8988T (cell line): ENCODE measurements at places on chromosomes 4 and X.

GRCh38 chrX:46381630-46382029 is 163.6 kb downstream of the ZNF674 start:
- no peak for DNase-seq

DNA sequence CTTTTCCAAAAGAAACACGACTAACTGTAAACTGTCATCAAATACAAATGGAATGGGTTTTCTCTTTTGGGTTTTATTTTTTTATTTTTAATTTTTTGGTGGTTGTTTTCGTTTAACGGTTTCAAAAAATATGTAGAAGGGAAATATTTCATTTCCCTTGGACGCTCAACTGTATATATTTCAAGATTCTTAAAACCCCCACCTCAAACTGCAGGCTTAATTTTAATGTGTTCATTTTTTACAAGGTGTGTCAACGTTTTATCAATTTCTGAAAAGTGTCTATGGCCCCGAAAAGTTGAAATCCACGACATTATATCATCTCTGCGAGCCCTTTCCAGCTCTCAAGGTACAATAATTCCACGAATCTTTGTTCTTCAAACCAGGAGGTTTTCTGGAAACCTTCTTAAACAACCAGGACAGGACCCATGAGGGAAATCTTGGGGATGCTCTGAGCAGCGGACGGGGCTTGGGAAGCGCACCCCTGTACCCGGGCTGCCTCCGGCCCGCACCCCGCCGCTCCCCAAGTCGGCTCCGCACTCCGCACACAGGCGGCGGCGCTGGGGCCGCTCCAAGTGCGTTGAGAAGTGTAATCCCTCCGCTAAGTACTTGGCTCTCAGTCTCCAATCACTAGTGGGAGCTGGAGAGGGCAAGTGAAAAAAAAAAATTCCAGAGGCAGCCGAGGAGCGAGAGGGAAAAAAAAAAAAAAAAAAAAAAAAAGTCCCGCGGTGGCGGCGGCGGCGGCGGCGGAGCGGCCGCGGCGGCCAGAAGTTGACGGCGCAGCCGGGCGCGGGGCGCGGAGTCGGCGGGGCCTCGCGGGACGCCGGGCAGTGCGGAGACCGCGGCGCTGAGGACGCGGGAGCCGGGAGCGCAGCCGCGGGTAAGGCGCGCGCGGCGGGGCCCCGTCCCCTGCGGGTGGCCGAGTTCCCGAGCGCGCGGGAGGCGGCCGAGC is at the start of gene BMPR1B:
Gene BMPR1B (plus strand): TSS at position 764 of the 949 bp plus-strand sequence. CDS start 346,470 bp downstream, outside the sequence.
- peak; percentile 23 for DNase-seq

GRCh38 chrX:40177117-40177430 is 79.3 kb upstream of the BCOR start:
- DNase-seq: no peak

DNA sequence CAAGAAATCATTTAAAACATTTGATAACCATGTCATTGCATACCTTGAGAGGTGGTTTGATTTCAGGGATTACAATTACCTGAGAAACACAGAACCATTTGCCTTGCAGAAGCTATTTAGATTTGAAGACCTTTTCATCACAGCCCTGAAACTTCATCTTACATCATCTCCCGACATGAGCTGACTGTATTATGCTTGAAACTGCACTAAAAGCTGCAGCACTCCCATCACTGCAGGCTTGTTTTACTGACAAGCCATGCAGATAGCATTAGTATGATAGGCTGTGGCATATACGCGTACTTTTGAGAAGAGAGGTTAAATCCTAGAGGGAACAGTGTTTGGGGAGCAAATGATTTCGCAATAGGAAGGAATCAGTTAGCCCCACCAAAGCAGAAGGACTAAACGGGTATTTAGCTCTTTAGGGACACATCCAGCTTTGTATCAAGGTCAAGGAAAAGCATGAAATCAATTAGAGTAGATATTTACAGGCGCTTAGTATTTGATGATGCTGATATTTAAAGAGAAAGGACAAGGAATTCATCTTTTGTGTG is 133.2 kb upstream of the DIAPH2 start:
- no peak for DNase-seq

DNA sequence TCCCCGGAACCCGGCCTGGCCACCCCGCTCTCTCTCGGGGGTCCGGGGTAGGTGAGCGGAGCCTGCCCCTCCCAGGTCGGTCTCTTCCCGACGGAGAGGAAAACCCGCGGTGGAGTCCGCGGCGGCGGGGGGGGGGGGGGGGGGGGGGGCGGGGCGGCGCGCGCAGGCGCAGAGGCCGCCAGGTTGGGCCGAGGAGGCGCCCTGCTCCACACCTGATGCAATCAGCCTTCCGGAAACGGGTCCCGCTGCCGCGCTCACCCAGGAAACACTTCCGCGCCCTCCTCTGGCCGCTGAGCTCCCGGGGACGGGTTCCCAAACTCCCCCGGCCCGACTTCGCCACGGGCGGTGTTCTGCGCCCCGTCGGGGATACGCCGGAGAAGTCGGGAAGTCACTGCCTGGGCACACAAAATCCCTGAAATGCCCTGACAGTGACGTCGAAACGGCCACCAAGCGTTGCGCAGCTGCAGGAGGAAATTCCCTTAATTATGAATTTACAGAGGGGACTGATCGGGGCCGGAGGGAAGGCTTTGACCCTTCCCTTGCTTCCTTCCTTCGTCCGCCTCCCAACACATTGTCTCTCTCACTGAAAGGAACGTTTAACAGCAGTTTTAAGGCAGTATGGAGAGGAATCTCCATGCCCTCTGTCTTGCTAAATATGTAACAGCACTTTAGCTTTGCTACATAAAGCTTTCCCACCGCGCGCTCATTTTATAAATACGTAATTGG is 2.1 kb upstream of the APBB2 start:
- DNase-seq: peak; percentile 96

- DNase-seq: no peak
These were observed 13.6 kb downstream of the SMIM20 start for GRCh38 chr4:25927361-25928195.

- DNase-seq: no peak
These were observed 739 bp upstream of the MSX1 start for GRCh38 chr4:4858527-4859324.

- no peak for DNase-seq
These were observed 127.2 kb downstream of the CHRNA9 start for GRCh38 chr4:40462326-40462725.

- DNase-seq: no peak
These were observed 92.8 kb downstream of the MAML3 start for GRCh38 chr4:140061194-140061593.

GRCh38 chrX:109356684-109357083 is 125.2 kb downstream of the GUCY2F start:
- DNase-seq: no peak

GRCh38 chr4:40330536-40330935 is 4.6 kb upstream of the CHRNA9 start:
- no peak for DNase-seq

- DNase-seq: no peak
These were observed 105.4 kb upstream of the TBC1D9 start for GRCh38 chr4:140861359-140862176.

DNA sequence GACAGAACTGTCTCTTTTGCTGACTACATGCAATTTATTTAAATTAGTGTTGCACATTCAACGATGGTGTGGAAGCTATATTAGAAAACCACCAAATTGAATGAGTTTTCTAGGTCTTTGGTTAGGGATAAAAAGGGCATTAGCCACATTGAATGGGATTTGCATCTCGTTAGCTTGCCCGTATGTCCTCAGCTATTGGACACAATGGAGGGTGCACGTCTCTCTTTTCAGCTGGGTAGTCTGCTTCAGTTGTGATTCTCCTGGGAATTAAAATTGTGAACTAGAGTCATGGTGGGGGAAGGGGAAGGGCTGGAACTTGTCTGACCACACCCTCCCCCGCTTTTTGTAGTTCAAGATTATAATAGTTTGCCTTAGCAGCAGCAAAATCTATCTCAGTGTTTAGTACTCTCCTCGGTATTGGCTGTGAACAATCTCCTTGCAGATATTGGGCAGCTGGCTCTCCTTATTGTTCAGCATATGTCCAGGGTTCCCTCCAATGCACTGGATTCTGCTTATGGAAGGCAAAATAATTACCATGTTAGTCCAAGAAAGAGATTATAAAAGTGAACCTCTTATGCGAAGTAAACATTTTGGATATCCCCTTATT is 23.3 kb downstream of the TRIM2 start:
- no peak for DNase-seq

GRCh38 chr4:152936446-152937335 is 568 bp downstream of the FHDC1 start:
- DNase-seq: peak; percentile 51

DNA sequence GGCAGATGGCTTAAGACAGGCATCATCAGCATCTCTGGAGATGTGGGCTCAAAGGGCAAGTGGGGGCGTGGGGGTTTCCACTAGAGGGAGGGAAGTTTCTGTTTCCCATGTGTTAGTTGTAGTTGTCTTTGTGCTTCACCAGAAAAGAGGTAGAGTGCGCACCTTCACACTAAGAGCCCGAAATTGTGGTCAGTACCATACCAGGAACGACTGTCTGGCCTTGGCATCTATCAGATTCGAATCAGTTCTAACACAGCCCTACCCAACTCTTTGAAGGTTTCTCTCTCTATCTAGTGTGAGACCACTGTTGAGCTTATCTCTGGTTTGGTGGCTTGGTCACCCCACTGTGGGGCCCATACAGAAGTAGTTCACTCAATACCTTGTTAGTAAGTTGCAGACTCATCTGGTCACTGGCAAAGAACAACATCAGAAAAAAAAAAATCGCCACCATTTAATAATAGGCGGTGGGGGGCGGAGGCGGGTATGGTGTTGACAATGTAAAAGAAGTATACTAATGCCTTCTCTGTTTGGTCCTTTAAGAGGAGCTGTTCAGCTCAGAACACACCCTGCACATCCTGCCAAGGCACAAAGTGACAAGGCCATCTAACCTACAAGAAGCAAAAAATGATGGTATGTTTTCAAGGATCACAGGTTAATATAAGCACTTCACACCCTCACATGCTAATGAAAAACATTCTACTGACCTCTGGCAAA is 71.1 kb downstream of the NYX start:
- no peak for DNase-seq

DNA sequence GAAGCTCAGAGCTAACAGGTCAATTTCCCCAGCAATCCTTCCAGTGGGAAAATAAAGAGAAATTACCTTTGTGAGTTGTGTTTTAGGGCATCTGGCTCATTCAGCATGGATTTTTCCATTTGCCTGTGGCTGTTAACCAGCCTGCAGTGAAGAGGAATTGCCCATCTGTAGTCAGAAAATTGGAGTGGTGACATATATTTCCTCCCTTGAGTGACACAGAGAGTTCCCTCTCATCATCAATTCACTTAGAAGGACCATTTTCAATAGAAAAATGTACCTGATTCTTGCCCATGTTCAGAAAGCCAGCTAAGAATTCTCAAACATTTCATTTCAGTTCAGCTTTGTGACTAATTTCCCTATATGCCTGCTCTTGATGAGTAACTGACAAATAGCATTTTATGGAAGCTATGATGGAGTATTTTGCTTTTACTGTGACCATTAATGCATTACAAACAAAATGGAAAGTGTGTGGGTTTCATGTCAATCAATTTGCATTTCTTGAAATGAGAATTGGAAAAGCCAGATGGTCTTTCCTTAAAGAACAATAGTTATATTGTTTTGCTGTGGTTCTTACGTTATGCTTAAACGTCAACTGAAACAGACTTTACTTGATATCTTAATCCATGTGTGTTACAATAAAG is 155.8 kb downstream of the NWD2 start:
- DNase-seq: no peak

GRCh38 chr4:125735102-125735501 is 420.3 kb downstream of the FAT4 start:
- DNase-seq: no peak

GRCh38 chrX:41164449-41164848 is 79.2 kb downstream of the USP9X start:
- no peak for DNase-seq
